ENCODE measurements at places on chromosomes 16 and 17.
A peak's percentile ranks its signal among the peaks of the same experiment; 100 is the strongest.

DNA sequence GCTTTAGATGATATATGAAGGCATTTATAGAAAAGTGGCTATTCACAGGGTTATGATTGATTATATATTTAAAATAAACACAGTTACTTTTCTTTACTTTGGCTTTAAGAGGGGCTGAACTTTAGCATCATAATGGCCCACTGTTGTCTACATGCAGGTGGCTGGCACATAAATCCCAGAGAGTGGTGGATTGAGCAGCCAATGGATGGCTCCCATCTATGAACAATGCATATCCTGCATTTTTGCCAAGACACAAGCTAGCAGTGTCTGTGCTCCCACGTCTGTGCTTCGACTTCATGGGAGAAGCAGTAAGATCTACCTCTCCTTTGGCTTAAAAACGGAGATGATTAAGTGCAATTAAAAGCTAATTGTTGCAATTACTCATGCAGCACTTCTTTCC is 373.2 kb upstream of the CDH11 start:
- DNase-seq, result no peak

GRCh38 chr17:77491921-77492445 is 351.2 kb downstream of the SEC14L1 start:
- peak; percentile 39 for DNase-seq

DNA sequence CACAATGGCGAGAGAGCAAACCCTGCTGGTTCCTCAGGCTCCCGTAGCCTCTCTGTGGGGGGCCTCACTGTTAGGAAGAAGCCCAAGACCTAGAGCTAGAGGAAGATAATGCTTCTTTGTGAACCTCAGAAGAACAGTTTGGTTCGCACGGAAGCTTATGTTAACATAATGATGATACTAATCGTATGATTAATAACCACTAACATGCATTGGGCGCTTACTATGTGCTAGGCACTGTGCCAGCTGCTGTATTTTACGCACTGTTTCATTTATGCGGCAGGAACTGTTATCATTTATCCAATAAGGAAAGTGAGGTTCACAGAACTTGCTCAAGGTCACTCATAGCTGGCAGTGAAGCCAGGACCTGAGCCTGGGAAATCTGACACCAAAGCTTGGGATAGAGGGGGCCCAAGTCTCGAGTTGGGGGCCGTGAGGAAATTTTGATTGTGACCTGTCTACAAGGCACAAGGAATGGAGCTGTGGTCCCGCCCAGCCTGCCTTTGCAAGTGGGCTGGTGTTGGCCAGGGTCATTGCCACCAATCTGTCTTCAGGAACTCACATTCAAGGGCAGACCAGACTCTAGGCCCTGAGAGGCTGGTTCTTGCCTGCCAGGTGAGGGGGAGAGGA is 6.8 kb downstream of the PRCD start:
- DNase-seq, result no peak

DNA sequence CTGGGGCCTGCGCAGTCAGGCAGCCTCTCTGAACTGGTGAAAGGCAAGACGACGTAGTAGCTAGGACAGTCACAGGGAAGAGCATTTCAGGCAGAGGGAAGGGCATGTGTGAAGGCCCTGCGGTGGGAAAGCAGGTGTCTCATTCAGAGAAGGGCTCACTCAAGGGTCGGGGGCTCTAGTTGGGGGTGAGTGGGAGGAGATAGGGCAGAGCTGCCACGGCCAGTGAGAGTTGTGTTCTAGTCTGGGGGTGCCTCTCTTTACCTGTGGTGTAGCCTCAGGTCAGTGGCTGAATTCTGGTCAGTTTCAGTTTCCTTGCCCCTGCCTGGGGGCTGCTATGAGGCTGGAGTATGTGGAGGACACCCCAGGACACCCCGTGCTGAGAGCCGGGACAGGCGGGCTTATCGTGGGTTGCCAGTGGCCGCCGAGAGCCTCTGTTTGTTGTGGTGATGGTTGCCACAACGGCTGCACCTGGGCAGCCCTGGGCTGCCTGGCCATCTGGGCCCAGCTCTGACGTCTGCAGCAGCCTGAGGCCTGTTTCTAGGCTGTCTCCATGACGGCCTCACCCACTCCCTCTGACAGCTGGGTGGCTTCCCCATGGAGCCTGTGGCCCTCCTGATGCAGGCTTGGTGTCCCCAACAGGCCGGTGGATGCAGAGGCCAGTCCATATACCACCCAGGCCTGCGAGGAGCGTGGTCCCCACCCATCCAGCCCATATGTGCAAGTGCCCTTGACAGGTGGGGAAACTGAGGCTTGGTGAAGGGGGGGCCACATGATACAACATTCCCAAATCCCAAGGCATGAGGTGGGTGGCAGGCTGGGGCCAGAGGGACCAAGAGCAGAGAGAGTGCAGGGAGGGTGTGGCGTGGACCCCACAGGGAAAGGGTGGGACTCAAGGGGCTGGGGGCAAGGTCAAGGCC is 10.8 kb downstream of the MAP2K3 start:
- no peak for DNase-seq

DNA sequence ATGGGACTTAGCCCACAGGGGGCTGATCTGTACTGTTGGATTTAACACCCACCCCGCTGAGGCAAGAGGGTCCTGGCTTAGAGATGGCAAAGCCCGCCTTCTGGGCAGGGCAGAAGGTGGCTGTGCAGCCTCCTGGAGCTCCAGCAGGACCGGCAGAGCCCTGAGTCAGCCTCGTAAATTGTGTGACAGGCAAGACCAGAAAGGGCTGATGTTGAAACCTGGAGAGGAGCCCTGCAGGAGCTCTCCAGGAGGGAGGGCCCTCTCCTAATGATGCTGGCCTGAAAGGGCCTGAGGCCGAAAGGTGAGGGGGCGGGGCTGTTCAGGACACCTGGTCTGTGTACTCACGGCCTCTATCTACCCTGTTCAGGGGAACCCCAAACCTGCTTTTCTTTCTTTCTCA is 22.5 kb upstream of the MYO15B start:
- no peak for DNase-seq

DNA sequence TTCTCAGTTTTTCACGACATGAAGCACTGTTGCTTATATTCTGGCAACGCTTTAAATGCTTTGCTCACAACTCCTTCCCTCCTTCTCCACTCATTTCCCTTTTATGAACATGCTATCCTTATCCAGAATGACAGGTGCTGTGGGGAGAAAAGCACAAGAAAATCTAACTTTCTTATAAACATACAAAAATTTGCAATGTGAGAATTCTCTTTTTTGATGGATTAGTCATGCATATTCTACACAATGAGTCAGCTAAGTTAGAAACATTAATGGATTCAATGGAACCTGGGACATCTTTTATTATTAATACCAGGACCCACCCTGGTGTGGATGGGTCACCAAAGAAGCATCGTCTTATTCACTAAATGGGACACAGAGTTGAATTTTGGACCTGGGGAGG is 234.6 kb upstream of the CDH5 start:
- no peak for DNase-seq

DNA sequence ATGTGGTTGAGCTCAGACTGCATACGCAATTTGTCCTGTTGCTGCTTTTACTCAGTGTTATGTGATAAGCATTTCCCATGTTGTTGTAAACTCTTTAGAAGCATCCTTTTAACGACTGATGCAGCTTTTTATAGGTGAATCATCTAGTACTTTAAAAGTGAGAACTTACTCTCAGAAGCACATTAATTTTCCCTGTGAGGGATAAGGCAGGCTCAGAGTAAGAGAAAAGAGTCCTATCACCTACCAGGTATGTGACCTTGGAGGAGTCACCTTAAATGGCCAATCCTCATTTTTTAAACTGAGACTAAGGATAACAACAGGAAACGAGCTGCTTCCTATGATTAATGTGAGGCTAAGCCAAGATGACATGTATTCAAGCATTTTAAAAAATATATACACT is 34.4 kb upstream of the GAN start:
- no peak for DNase-seq

GRCh38 chr16:85607321-85607765 is 5.8 kb upstream of the GSE1 start:
- DNase-seq, result no peak

DNA sequence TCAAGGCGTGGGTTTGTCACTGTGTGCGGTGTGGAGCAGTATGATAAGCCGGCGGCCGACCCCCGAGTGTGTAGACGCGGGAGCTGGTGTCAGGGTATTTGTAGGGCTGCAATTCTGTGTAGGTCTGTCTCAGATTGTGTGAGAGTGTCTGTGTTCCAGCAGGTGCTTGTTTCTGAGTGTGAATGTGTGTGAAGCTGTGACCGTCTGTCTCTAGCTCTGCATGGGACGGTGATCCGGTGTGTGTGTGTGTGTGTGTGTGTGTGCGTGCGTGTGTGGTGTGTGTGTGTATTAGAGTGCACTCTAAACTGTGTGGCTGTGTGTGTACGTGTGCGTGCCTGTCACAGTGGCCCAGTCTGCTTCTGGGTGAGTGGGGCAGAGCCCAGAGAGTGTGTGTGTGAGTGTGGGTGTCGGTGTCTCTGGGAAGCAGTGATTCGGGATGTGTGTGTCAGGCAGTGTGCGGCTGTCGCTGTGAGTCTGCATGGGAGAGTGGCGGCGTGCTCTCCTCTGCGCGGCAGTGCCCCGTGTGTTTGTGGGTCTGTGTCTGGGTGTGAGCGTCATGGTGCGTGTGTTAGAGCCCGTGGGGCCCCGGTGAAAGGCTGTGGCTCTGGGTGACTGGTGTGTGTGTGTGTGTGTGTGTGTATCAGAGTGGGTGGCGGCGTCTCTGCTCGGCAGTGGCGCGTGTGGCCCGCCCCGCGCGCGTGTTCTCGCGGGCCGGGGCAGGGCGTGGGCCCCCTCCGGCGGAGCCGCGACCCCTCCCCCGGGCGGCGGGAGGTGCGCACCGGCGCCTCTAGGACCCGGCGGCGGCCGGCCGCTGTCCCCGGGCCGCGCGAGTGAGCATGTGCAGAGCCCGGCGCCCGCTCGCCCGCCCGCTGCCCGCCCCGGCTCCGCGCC is at the start of gene WSCD1:
TSS of gene WSCD1 (plus strand) at position 841 of the 891 bp plus-strand sequence. CDS start 10,280 bp downstream, outside the sequence.
- DNase-seq, result no peak

GRCh38 chr16:1707193-1707790 is 1.3 kb downstream of the MAPK8IP3 start:
- DNase-seq, result no peak

GRCh38 chr17:7347630-7348477 is 4.1 kb upstream of the KCTD11 start:
- DNase-seq, result no peak

- peak; percentile 22 for DNase-seq
Observed at GRCh38 chr16:85420501-85421337, 192.4 kb upstream of the GSE1 start.

- DNase-seq, result no peak
Observed at GRCh38 chr17:15453246-15453645, 14.2 kb downstream of the CDRT4 start.

DNA sequence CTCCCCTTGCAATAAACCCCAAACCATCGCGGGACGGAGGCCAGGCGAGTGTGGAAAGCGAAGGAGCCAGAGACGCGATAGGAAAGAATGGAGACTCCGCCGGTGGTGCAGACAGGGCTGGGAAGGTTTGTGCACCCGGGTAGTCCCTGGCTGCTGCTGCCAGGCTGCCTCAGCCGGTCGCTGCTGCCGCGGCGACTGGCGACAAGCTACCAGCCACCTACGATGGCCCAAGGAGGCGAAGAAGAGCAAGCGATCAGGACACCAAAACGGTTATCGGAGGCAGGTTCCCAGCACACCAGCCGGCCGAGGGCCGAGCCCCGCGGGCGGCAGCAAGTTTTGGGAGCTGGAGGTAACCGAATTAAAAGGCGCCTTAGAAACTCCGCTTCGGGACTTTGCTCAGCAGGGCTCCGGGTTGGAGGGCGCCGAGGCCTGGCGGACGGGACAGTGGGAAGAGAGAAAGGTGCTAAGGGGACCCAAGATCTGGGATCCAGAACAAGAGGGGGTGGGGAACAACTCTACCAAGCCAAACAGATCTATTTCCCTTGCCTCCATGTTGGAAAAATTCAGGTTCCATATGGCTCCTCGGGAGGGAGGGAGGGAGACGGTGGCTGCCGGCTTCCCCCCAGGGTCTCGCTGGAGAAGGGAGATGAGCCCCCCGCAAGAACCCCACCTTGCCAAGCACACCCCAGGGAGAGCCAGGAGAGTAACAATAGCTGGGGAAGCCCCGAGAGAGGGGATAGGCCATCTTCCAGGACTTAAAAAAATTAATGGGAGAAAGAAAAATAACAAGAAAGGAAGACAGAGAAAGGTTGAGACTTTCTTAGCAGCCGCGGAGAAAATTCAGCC is 9.7 kb upstream of the HOXB2 start:
- DNase-seq, result no peak

GRCh38 chr16:69522732-69523404 is 42.9 kb upstream of the NFAT5 start:
- no peak for DNase-seq

GRCh38 chr16:25855063-25855462 is 163.3 kb downstream of the HS3ST4 start:
- no peak for DNase-seq

DNA sequence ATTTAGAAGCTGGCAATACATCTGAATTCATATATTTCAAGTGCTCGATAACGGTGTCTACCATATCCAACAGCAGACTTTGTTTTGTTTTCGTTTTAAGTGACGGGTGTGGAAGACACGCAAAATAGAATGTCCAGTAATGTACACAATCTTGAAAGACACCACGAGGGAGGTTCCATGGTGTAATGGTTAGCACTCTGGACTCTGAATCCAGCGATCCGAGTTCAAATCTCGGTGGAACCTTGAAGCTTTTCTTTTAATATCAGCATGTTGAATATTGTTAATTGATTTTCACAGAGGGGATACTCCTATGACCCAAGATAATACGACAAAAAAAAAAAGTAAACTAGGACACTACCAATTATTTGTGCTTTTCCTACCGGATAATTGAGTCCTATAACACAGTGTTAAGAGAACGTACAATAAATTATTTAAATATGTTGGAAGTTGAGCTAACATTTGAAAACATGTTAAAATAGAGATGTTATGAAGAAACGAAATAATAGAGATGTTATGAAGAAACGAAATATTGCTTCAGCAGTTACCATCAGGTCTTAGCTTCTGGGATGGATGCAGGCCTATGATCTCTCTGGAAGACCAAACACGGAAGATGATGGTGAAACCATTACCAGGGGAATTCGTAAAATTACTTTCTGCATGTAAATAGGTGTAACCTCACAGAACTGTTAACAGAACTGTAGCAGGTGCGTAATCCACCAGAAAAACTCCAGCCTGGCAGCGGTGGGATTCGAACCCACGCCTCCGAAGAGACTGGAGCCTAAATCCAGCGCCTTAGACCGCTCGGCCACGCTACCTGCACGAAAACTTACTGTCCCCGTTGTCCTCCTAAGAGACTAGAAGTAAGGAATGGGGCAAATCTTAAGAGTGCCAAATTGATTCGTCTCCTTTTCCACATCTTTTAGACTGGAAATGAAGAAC is 1.5 kb upstream of the ALOXE3 start:
- peak; percentile 54 for DNase-seq

DNA sequence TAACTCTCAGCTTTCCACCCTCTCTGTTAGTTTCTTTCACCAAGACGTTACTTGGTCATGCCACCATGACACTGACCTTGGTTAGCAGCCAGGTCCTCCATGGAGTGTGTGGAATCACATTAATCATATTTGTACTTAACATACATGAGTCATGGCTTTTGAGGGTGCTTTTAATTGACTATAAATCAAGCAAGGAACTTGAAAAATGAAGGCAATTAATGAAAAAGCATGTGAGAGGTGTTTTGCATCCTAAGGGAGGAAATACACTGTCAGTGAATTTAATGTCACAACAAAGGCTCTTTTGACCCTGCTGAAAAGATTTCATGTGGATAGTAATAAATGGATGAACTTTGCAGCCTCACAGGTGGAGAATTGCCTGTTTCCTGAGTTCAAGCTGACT is 240.7 kb downstream of the CDH13 start:
- no peak for DNase-seq

GRCh38 chr16:77470851-77471250 is 36.0 kb upstream of the ADAMTS18 start:
- DNase-seq, result no peak

GRCh38 chr16:35102780-35103403 is 1643.5 kb downstream of the TP53TG3F start:
- no peak for DNase-seq

- no peak for DNase-seq
Observed at GRCh38 chr17:82743344-82744219, 8.2 kb downstream of the FN3K start.

Measured in T-helper 22 cell (primary cell).